ENCODE measurements at places on chromosomes 1 and 21. TPM values are rescaled to one million over a fixed set of nuclear protein-coding genes. Genes with fewer than 3 reads are reported as not detected.

The MTF2 gene
- total RNA-seq = 98.0 TPM

The GNG4 gene
- 9.9 TPM for total RNA-seq

The TMEM82 gene
- total RNA-seq = not detected

The PLA2G2F gene
- total RNA-seq = not detected

The LCE2B gene
- not detected for total RNA-seq

The TMEM52 gene
- total RNA-seq = 1.9 TPM

The SLC26A9 gene
- not detected for total RNA-seq

The OLFML2B gene
- total RNA-seq = 52.4 TPM

The FAM89A gene
- 42.7 TPM for total RNA-seq

The BSND gene
- not detected for total RNA-seq

The AADACL3 gene
- total RNA-seq = 0.11 TPM

The SLAMF7 gene
- 0.22 TPM for total RNA-seq

The PDPN gene
- total RNA-seq = 14.1 TPM

Measured in camera-type eye (tissue), 1 donor.